ENCODE measurements at places on chromosomes 11 and 22.

DNA sequence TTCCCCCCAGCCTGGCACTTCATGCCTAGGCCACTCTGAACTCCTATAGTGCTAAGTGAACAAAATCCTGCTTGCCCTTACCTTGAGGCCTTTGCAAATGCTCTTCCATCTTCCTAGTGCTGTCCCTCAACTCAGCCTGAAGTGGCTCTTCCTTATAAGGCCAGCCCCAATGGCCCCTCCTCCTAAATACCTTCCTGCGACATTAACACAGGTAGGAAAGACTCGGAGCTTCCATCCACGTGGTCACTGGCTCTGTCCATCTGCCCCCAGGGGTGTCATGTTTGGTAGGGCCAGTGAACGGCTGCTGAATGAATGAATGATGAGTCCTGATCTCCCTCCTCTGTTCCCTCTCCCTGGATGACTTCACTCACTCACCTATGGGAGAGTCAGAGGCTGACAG is 4.2 kb downstream of the PDE2A start:
- no peak for DNase-seq

DNA sequence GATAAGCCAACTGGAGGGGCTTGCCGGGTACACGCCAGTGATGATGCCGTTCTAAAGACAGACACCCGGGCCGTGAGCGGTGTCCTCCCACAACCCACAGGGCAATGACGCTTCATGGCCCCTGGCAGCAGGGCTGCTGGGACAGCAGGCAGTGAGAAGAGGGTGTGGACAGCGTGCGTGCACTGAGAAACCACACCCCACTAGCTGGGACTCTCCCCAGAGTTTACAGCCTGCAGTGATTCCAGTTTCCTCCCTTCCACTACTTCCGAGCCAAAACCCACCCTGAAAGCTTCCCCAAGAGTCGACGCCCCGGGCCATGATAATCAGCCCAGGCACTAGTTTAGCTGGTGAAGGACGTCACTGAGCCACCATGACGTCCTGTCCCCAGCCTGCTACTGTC is 29.2 kb downstream of the CPT1A start:
- no peak for DNase-seq

- peak; percentile 69 for DNase-seq
Observed at GRCh38 chr22:43945632-43946383, 9.4 kb upstream of the SAMM50 start.

GRCh38 chr11:57303280-57303989 is 21.3 kb downstream of the TNKS1BP1 start:
- DNase-seq, result no peak

DNA sequence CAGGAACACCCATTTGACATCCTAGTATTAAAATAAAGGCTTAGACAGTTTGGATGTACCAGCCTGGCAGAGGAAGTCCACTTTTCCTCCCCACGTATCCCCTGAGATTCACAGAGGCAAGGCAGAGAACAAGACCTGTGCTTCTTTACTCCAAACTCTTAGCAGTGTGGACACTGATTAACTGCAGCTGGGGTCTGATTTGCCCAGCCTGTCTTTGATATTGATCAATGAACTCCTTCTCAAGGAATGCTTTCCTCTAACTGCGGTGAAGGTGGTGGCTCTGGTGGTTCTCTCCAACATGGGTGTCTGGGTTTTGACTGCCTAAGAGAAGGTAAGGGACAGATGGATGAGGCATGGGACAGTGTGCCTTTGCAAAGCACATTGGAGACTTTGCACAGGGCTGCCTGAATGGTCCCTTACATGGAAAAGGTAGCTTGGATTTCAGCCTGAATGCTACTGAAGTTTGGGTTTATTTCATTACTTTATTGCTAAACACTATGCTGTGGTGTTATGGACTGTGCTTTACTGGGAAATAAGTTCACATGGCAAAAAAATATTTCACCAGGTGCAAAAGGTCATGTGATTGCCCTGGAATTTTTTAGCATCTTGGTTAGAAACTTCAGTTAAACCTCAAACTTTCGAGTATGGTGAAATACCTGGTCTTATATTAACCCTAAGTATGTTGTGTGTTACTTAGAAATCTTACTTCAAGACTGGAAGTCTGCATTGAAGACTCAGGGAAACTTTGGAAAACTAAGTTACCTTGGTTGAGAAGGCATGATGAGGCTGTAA is 1.8 kb downstream of the GAS2 start:
- DNase-seq, result no peak

GRCh38 chr11:19738124-19738523 is 25.5 kb downstream of the NAV2 start:
- no peak for DNase-seq

- DNase-seq, result no peak
Observed at GRCh38 chr11:66218846-66219620, 49.4 kb upstream of the RAB1B start.

- no peak for DNase-seq
Observed at GRCh38 chr11:4381901-4382300, 11.6 kb downstream of the TRIM21 start.

- no peak for DNase-seq
Observed at GRCh38 chr11:1570531-1570895, 1.6 kb downstream of the DUSP8 start.

- peak; percentile 49 for DNase-seq
Observed at GRCh38 chr22:48832592-48832991, 995.1 kb downstream of the BRD1 start.

GRCh38 chr11:39668640-39669039 is 1790.8 kb downstream of the LRRC4C start:
- no peak for DNase-seq

GRCh38 chr11:47566149-47566698 is 825 bp downstream of the PTPMT1 start:
- peak; percentile 9 for DNase-seq

DNA sequence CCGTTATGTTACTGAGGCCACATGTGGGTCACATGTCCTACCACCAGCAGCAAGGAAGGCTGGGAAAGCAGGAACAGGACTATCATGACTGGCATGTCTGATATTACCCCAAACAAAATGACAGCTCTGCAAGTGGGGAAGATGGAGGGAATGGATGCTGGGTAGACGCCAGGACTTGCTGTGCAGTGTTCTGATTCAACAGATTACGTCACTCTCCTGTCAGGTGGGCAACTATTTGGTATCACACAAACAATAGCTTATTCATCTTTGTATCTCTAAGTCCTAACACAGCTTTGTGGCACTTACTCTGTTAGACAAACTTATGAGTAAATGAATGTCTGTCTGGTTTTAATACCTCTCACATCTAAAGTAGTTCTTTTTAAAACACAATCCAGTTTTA is 105.2 kb downstream of the SPON1 start:
- DNase-seq, result no peak

GRCh38 chr11:66967670-66968425 is 7.3 kb upstream of the C11orf86 start:
- DNase-seq, result no peak

GRCh38 chr22:25666308-25666707 is 75.7 kb upstream of the MYO18B start:
- DNase-seq, result no peak

- no peak for DNase-seq
Observed at GRCh38 chr11:15159085-15159484, 44.4 kb downstream of the INSC start.

- no peak for DNase-seq
Observed at GRCh38 chr11:12148882-12149281, 38.5 kb downstream of the MICAL2 start.

- DNase-seq, result no peak
Observed at GRCh38 chr22:45088576-45088975, 75.1 kb upstream of the NUP50 start.

DNA sequence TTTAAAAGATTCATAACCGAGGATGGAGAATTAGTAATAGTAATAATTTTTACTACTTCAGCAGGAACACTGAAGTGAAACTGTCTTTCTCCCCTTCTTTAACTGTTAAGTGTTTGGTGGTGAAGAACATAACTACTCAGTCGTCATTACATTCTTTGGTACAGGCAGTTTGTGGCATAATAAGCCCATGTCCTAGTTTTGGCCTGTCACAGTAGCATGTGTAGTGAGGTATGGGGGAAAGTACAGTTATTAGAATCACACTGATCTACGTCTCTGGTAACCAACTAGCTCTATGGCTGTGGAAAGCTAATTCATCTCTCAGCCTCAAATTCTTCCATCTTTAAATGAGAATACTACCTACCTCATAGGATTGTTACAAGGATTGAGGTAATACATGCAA is 71.8 kb downstream of the RBFOX2 start:
- DNase-seq, result no peak
